ENCODE measurements at places on chromosomes 11 and 22.

GRCh38 chr11:8566613-8567210 lies 27.3 kb downstream of the STK33 start:
- DNase-seq, result no peak

- DNase-seq, result no peak
These were observed 83.8 kb downstream of the TBC1D22A start for GRCh38 chr22:46846150-46846831.

DNA sequence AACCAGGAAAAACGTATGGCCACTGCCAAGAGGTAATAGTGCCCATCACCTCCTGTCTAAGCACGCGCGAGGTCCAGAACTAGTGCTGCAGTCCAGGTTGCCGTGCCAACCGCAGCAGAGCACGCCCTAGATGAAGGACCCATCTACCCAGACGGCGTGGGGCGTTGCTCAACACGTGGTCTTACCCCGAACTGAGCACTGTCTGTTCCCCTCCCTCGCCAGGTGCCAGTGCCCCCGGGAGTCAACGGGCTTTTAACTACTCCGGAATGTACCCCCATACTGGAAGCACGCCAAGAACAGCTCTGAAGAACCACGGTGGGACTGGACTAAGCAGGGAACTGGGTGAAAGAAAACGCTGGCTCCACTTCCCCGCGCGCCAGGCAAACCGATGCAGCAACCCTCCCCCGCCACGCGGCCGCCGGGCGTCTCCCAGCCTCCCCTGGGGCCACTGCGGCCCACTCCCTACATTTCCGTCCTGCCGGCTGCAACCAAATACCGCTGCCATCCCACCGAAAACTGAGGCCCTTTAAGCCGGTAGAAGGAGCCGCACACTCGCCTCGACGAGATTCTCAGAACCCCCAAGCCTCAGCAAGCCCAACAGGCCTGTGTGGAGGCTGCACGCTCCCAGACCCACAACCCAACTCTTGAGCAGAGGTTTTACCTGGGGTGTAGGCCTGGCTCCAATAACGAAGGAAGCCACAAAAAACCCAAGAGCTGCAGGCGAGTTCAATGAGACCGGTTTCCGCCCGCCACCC lies at the start of gene HSPA8:
Gene HSPA8 (minus strand): TSS at position 734 of the 755 bp plus-strand sequence. CDS start 812 bp downstream, outside the sequence.
- peak; percentile 41 for DNase-seq

GRCh38 chr22:20130319-20130718 lies 1.3 kb upstream of the ZDHHC8 start:
- no peak for DNase-seq

DNA sequence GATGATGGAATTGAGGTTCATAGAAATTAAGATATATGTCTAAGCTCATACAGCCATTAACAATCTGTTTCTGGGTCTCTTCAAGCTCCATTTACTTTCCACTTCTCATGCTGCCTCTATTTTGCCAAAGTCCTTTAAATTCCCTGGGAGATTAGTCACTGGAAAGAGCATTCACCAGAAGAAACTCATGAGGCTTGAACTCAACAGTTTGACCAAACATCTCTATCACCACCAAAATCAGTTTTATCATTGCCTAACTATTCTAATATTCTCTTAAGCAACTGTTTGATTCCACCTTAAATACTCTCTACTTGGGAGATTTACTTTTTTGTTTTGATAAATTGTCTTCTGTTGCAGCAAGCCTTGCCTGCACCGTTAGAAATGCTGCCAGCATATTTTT lies 881.3 kb downstream of the KCNA4 start:
- no peak for DNase-seq

GRCh38 chr11:62004473-62004872 lies 37.0 kb upstream of the FTH1 start:
- DNase-seq, result no peak

DNA sequence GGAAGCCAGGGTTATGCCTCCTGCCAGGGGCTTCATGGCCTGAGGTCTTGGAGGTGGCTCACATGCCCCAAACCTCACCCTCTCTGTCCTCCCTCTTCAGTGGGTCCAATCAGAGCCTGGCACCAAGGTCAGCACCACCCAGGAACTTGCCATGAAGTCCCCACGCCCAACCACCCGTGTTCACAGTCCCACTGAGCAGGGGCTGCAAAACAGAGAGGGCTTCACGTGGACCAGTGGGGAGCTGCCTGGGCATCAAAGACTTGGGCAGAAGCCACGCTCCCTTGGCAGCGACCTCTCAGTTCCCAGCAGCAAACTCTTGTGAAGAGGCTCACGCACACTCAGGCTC lies 425.8 kb upstream of the B3GAT1 start:
- DNase-seq, result no peak

DNA sequence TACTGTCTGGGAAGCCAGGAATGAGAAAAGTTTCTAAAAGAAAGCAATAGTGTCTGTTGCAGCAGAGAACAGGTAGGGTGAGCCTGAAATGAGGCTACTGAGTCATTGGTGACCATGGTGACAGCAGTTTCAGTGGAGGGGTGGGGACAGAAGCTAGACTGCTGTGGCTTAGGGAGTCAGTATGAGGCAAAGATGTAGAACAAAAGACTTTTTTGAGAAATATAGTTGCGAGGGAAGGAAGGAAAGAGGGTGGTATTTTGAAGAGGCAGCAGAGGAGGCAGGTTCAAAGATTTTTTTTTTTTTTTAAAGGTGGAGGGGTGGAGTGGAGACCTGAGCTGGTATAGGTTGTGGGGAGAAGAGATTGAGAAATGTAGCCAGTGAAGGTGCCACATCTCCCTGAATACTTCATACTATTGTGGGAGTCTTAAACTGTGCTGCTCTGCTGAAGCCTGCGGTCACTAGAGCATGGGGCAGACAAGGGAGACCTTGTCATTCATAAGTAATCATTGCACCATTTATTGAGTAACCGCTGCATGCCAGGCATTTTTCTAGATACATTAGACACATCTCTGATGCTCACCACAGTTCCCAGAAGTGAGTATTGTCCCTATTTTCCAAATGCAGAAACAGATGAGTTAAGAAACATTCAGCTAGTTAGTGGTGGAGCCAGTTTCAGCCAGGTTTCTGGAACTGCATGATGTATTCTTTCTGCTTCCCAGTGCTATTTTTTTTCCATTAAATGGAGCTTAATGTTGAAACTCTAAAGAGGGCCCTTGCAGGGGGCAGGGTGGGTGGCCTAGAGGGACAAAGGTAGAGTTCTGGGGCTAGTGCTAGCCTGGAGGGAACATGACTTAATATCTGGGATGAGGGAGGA lies 49.9 kb downstream of the STIM1 start:
- peak; percentile 5 for DNase-seq

- DNase-seq, result no peak
These were observed 29.5 kb upstream of the FCHSD2 start for GRCh38 chr11:73171436-73172161.

DNA sequence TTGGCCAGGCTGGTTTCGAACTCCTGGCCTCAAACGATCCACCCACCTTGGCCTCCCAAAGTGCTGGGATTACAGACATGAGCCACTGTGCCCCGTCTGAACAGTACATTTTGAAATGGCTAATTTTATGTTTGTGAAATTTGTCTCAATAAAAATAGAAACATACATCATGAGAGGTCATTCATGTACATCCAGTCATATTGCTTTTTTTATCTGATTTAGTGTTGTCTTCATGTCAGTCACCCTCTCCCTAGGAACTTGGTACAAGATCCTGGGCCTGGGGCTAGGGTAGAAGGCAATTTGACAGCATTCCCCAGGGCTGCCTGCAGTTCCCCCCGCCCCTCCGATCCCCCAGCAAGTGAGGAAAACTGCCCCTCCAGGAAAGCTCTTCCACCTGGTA lies 46.6 kb upstream of the RBFOX2 start:
- no peak for DNase-seq

DNA sequence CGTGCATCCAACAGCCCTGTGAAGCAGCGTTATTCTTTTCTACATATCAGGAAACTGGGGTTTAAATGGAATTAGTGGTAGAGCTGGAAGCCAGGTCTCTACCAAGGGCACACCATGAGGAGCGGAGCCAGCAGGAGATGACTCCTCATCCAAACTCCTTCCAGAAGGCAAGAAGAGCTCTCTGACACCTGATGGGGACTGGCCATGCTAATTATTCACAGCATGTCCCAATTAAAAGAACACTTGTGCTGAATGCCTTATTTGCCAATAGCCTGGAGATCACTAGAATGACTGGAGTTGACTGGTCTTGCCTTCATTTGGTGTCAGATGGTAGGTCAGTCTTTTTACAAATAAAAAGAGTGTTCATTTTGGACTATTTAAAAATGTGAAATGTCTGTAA lies 32.9 kb upstream of the SLN start:
- DNase-seq, result no peak

- DNase-seq, result no peak
These were observed 45.9 kb upstream of the ARHGAP20 start for GRCh38 chr11:110757962-110758755.

- DNase-seq, result no peak
These were observed 206.9 kb downstream of the DBX1 start for GRCh38 chr11:19953336-19953735.

- DNase-seq, result no peak
These were observed 498.6 kb upstream of the ISX start for GRCh38 chr22:34567367-34567766.

DNA sequence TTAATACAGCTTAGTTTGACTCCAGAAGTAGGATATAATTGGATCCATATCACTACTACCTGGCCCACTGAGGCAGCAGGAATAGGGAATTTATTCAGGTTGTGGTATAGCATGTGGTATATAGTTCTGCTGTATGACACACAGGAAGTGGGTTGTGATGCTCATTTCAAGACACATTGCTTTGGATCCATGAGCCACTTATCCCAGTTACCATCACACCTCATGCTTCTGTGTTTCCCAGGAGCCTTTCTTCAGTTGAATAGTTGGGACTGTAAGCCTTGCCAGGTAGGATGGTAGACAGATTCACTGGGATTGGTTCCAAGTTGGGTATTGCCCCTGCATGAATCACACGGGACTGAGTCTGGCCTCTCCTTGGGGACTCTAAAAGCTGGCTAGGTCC lies 9.9 kb upstream of the SLC37A2 start:
- DNase-seq, result no peak

DNA sequence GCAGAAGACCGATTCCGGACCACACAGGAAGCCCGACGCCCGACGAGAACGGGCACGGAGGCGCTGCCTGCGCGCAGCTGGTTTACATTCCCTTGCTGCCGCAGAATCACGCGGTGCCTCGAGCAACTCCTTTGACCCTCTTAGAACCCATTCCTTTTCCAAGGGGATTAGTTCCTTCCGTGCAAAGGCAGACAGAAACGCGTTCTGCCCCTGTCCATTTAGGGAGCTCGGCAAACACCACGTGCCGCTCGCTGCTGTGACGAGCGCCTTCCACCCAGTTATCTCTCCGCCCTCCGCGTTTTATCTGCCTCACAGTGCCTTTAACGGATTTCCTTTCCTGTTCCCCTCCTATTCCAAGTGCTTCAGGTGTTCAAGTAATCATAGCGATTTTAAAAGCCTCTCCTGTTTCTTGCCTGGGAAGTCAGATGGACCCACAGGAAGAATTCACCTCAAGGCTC lies 24.1 kb upstream of the MICAL3 start:
- DNase-seq, result no peak

DNA sequence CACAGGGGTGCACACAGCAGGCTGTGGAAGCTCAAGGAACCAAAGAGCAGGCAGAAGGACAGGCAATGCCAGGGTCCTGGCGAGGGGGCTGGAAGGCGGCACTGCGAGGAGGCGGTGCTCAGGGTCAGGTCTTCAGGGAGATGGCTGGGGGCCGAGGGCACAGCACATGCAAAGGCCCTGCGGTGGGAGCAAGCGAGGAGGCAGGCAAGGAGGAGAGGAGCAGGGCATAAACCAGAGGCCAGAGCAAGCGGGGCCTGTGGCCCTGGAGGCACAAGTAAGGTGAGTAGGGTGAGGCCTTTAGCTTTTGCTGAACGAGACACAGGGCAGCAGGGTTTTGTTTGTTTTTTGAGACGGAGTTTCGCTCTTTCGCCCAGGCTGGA lies 126.9 kb downstream of the ARHGAP8 start:
- no peak for DNase-seq

- DNase-seq, result no peak
These were observed 304.2 kb downstream of the INSC start for GRCh38 chr11:15418921-15419320.

- DNase-seq, result no peak
These were observed 9.4 kb downstream of the DRD2 start for GRCh38 chr11:113465786-113466185.

DNA sequence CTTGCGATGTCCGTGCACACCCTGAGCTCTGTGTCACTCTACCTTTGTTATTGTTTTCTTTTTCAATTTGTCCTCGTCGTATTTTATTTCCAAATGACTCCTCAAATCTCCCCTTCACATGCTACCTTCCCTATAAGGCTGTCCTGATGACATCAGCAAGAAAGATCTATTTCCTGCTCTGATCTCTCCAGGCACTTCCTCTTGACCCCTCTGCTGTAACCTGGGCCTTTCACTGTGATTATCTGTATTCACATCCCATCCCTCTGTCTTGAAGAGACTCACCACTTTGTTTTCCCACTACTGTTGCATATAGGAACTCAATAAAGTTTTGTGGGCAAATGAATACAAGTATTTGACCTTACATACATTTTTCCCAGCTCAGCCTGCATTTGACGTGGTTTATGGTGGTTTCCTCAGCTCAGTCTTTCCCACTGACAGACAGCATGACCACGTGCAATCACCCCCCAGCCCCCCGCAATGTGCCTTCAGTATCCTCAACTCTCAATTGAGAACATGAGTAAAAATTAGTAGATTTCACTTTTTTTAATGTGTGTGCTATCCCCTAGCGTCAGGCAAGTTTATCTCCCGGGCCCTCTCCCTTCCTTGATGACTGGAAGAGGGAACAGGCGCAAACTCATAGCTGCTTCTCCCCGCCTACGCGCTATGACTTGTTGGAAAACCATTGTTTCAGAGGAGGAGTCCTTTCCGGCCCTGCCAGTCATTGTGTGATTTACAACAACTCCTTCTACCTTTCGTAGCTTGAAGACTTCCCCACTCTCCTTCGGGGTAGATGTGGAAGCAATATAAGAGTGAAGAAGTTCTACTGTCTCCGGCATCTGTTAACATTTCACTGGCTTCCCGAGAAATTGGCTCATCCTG lies 498.5 kb downstream of the NTM start:
- no peak for DNase-seq

GRCh38 chr11:60389279-60389910 lies 6.9 kb upstream of the MS4A14 start:
- no peak for DNase-seq

DNA sequence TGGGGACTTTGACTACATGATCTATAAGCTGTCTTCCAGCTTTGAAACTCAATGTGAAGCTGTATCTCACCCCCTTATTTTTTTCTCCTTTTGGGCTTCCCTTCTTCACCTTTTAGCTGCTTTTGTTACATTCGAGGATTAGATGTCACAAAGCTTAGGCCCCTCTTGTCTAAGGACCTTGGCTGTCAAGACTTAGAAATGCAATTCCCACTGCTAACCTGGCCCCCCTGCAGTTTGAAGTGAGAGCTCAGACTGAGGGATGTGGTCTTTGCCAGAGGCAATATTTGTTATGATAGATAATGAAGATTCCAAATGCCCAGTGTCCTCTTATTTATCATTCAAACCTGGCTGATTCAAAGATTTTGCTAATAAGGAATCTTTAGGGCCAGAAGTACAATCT lies 128.3 kb downstream of the ARL14EP start:
- no peak for DNase-seq

- no peak for DNase-seq
These were observed 67.4 kb downstream of the FEZ1 start for GRCh38 chr11:125428486-125429173.

GRCh38 chr22:30114361-30114760 lies 34.1 kb downstream of the HORMAD2 start:
- no peak for DNase-seq
